ENCODE measurements at places on chromosomes 3 and 15.

DNA sequence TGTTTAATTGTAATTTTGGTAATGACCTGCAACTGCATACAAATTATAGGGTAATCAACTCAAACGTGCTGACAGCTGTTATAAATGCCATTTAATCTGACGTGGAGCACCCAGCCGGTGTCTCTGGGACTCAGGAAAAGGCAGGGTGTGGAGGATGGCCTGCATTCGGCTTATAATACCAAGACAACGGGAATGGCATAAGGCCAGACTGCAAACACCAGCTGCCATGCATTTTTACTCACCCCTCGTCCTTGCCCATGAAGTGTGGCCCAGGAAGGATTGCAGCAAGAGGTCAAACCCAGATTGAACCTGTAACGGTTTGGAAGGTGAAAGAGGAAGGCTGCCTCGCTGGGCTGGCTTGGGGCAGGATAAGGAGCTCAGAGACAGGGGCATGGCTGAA lies 96.4 kb downstream of the WNT7A start:
- DNase-seq = no peak

- no peak for DNase-seq
Observed at GRCh38 chr3:61139686-61140085, 111.6 kb downstream of the FHIT start.

- DNase-seq = no peak
Observed at GRCh38 chr3:110470310-110470709, 601.3 kb upstream of the NECTIN3 start.

DNA sequence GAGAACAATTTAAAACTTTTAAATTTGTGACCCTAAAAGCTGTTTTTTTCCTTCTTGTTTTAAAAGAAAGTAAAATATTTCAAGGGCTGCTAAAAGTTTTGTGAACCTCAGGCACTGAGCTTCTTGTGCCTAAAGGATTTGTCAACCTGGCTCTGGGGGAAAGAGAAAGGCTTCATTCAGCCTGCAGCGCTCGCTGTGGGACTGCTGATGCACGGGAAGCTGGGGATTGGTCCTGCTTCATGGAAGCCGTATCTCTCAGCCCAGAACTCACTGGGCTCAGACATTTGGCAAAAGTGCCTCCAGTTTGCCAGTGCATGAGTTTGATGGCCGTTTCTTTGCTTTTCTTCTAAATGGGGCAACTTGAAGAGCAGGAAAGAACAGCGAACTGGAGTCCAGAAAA lies 30.8 kb downstream of the TPRG1 start:
- no peak for DNase-seq

GRCh38 chr3:30774062-30774461 lies 120.4 kb downstream of the GADL1 start:
- DNase-seq = no peak

DNA sequence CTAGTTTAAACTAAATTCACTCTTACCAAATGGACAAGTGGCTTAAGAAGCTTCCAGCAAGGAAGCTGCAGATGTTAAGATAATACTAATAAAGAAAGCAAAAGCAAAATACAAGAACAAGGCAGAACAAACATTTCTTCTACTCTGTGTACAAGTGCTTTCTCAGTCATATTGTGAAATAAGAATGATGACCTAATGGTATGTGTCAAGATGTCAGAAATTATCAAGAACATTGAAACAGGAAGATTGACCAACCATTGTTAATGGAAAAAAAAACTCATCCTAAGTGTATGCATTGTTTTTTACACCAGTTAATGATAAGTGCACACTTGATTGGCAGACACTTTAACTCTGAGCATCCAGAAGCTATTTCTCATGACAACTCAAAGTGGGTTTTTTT lies 65.4 kb upstream of the P2RY1 start:
- DNase-seq = peak; percentile 21

DNA sequence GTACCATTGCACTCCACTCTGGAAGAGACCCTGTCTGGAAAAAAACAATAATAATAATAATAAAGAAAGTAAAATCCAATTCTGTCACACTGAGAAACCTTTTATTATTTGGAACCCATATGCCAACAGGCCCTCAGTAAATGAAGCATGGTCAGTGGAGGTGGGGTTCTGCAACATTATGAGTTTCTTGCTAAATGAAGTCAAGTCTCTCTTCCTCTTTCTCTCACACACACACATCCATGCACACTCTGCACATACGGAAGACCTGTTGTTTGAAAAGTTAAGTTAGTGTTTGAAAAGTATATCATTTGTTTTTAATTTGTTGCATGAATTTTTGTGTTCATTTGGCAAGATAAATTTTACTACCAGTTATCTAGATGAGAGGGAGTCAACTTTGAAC lies 27.8 kb downstream of the GAP43 start:
- DNase-seq = no peak

DNA sequence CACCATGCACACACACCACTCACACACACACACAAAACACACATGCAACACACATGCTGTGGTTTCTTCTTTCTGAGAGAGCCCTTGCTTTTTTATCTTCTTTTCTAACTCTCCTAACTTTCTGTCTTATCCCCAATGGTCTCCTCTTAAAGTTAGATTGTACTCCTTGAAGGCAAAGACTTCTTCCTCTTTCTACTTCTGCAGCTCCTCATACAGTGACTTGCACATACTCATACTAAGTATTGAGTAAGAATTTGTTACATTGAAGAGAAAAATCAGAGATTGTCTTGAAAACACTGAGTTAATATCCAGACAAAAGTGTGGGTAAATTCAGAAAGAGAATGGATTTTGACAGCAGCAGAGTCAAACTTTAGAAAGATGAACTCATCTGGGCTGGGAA lies 64.4 kb downstream of the GTPBP8 start:
- no peak for DNase-seq

- DNase-seq = no peak
Observed at GRCh38 chr3:25405335-25405734, 22.7 kb upstream of the RARB start.

GRCh38 chr15:68507447-68507846 lies 71.3 kb upstream of the CORO2B start:
- no peak for DNase-seq

DNA sequence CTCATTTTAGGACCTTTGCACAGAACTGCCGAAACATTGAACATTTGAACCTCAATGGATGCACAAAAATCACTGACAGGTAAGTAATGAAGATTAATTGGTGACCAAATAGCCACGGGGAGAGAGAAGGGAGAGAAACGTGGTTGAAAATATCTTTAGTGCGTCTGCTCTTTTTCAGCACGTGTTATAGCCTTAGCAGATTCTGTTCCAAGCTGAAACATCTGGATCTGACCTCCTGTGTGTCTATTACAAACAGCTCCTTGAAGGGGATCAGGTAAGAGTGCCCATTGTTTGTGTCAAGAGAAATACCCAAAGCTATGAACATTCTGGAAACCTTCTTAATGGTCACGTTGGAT lies 67.1 kb downstream of the UBP1 start:
- no peak for DNase-seq

- no peak for DNase-seq
Observed at GRCh38 chr3:114212646-114213045, 24.7 kb downstream of the ZNF80 start.

GRCh38 chr15:77173487-77173886 lies 102.6 kb upstream of the TSPAN3 start:
- DNase-seq = no peak

DNA sequence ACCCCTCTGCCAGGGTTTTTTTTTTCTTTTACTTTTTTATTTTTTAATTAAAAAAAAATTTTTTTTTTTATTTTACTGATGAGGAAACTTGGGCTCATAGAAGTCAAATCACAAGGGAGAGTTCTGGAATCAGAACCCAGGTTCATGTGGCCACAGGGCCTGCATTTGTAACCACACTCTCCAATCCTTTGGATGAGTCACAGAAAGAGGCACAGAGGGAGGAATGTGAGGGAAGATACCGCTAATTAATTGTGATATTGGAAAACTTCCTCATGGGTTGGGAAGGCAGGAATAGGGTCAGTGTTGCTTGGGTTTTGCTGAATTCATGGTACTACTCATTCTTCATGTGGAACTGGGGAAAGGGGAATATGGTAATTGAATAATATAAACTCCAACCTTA lies 132.9 kb upstream of the SLC6A11 start:
- no peak for DNase-seq

- DNase-seq = no peak
Observed at GRCh38 chr3:5784690-5785089, 597.2 kb downstream of the EDEM1 start.

DNA sequence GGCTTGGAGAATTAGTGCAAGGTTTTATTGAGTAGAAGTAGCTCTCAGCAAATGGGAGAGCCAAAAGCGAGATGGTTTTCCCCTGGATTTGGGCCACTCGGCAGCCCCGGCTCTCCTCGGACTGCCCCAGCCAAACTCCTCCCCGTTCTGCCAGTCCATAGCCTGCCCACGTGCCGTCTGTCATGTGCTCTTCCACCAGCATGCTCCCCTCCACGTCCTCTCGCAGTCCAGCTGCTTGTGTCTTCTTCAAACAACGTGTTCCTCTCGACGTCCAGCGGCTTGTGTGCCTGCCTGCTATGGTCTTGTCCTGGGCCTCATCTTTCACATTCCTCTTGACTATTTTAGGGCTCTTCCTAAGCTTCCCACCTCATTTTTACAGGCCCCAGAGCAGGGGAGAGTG lies 16.7 kb upstream of the SECISBP2L start:
- no peak for DNase-seq

DNA sequence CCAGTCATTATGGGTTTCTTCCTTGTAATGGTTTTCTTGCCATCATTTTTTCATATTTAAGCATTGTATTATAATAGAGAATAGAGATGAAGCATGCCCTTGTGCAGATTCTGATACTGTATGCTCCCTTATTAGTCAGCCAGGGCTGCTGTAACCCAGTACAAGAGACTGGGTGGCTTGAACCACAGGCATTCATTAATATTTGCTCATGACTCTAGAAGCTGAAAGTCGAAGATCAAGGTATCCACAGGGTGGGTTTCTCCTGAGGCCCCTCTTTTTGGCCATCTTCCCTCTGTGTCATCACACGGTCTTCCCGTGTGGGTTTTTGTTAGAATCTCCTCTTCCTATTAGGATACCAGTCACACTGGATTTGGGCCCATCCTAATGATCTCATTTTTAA lies 74.5 kb downstream of the FOXP1 start:
- DNase-seq = no peak

DNA sequence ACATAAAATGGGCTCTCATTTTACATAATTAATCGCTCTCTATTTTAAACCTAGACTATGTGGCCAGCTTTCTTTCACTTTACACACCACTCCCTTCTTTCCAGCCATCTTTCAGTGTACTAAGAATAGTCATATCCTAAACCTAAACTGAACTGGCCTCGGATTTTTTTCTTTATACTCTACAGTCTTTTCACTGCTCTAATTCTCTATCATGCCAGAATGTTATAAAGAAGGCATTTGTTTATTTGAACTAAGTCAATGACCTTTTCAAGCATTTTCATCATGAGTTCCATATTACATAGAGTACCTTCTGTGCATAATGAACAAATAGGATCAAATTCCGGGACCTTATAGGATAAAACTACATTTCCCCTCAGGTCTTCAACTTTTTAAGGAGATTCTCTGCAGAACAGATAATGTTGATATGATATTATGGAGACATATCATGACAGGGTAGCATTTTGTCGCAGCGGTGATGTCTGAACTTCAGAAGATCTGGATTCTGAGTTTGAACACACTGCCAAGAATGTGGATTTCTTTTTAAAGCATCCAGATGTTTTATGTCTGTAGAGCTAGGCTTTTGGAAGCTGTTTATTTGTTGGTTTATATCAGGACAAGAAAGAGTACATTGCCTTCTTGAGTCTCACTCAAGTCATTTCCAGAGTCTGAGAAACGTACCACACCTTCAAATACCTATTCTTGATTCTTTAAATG lies 1047.3 kb downstream of the MCTP2 start:
- no peak for DNase-seq

- DNase-seq = no peak
Observed at GRCh38 chr3:14142567-14143270, 17.9 kb downstream of the TMEM43 start.

GRCh38 chr3:76122007-76122406 lies 336.7 kb upstream of the ZNF717 start:
- no peak for DNase-seq

GRCh38 chr3:177772908-177773557 lies 575.8 kb upstream of the TBL1XR1 start:
- DNase-seq = no peak

- no peak for DNase-seq
Observed at GRCh38 chr3:136332776-136333175, 82.6 kb downstream of the PCCB start.

- peak; percentile 10 for DNase-seq
Observed at GRCh38 chr15:69314131-69314530, 15.4 kb downstream of the PAQR5 start.

GRCh38 chr3:39960515-39961191 lies 151.2 kb downstream of the MYRIP start:
- DNase-seq = no peak

GRCh38 chr3:41525303-41526064 lies 326.2 kb downstream of the CTNNB1 start:
- peak; percentile 55 for DNase-seq

GRCh38 chr15:71592203-71592602 lies 218.2 kb upstream of the NR2E3 start:
- DNase-seq = no peak

DNA sequence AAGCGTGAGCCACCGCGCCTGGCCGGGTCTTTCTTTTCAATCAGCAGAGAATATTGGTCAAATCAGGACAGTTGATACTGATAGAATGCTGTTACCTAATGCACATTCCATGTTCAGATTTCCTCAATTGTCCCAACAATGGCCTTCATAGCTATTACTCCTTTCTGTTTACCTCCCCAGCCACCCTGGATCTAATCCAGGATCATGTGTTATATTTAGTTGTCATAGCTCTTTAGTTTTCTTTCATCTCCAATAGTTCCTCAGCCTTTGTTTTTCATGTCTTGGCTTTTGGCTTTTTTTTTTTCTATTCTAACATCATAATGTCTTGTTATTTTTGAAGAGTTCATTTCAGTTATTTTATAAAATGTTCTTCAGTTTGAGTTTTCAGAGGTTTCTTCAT lies 14.6 kb downstream of the USP3 start:
- DNase-seq = no peak

GRCh38 chr3:145219355-145220235 lies 941.4 kb downstream of the PLOD2 start:
- no peak for DNase-seq

Data from GM13977 (cell line).